ENCODE measurements at places on chromosomes 7 and 10.

DNA sequence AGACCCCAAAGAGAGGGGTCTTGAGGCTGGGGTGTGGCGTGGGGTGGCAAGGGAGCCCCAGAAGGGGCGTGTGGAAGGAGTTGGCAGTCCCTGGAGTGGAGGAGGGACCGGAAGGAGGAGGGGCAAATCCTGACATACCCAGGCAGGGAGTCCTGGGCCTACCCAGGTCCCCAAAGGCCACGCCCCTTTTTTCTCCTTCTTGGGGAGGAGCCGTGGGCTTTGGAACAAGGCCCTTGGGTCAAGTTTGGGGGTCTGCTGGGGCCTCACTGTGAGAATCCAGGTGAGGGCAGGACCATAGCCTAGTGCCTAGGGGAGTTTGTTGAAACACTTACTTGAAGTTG lies 1.2 kb upstream of the SMARCD3 start:
- DNase-seq = no peak

- DNase-seq = no peak
These were observed 61.7 kb upstream of the TES start for GRCh38 chr7:116148626-116149025.

- no peak for DNase-seq
These were observed 578.6 kb upstream of the FOXK1 start for GRCh38 chr7:4103352-4104091.

GRCh38 chr7:151503902-151504714 lies 15.6 kb downstream of the RHEB start:
- DNase-seq = no peak

DNA sequence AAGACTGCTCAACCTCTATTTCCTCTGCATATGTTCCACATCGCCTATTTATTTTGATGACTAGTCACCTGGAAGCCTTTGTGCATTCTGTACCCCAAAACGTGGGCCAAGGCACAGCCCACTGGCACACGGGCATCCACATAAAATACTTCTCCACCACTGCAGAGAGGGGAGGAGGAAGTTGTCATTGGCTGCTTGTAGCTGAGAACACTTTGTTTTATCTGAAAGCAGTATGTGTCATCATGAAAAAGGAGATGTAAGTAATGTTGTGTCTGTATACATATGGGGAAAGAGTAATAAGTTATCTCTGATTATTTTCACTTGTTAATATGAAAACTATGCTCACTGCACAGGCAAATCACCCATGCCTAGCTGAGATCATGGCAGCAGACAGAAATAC lies 48.2 kb upstream of the AMPH start:
- DNase-seq = no peak

DNA sequence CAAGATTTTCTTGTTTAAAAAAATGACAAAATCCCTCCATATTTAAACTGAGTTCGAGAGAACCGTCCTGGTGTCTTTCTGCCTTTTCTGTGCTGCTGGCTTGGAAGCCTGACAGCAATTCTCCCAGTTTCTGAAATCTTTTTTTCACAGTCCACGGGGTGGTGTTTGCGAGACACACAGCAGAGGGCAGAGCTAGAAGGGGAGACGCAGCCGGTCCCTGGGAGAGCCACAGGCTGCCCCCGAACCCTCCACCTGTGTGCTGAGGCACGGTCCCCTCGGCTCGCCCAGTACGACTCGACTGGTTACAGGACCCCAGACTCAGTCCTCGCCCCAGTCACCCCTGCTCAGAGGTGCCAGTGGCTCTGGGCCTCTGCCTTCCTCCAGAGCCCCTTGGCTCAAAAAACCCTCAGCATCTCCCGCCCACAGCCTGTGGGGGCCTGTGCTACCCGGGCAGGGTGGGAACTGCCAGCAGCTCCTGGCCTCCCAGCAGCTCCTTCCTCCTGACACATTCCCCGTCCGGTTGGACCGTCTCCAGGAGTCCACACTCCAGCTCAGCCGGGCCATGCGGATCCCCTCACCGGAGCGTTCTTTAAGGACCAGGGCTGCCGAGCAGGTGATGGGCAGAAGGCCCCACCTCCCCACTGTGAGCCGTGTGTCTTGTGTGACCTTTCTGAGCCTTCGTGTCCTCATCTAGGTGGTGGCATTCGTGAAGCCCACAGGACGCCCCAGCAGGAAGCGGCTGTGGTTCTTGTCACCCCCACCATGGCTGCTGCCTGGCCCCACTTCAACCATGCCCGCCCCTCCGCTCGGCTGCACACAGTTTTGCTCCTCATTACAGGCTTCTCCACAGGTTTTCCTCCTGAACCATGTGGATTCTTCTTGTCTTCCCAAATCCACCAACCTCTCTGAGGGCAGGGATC lies 52.3 kb upstream of the EN2 start:
- no peak for DNase-seq

DNA sequence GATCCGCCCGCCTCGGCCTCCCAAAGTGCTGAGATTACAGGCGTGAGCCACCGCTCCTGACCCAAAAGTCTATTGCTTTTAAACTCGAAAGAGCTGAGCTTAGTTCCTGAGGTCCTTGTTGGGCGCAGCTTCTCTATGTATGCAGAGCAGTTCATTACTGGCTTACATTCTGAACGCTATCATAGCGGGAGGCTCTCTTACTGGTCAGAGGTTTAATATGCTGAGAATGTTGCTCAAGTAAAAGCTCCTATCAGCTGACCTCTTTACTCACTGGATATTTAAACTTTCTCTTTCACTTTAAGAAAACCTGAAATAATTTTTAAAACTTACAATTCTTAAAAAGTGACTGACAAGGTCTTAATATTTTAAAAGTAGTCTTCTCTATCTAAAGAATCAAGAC lies 160.8 kb upstream of the WNT16 start:
- DNase-seq = no peak

DNA sequence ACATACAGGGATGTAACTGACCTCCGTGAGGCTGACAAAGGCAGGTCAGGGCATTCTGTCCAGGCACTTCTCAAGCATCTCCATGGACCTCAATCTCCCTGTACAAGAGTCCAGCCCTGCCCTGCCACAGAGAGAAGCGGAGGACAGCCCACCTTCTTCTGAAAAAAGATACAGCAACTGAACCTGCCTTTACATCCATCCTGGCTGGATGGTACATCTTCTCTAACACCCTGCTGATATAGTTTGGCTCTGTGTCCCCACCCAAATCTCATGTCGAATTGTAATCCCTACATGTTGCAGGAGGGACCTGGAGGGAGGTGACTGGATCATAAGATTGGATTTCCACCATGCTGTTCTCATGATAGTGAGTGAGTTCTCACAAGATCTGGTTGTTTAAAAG lies 40.5 kb upstream of the KCNMA1 start:
- no peak for DNase-seq

- DNase-seq = no peak
These were observed 185.7 kb upstream of the ADO start for GRCh38 chr10:62618576-62619412.

DNA sequence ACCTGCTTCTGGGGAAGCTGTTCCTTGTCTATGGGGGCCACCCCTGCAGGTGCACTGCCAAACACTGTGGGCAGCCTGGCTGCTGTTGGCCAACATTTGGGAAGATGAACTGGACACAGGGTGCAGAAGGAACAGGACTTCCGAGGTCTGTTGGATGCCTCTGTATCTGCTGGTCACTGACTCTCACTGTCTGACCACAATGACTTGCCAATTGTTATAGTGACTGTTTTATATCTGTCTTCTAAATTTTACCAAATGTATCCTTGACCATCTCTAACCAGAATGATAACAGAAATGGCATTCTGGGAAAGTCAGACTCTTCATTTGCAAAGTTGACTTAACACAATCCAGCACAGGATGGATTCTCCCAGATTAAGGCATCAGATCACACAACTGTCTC lies 214.0 kb upstream of the PRSS58 start:
- no peak for DNase-seq

GRCh38 chr7:92731335-92732063 lies 104.9 kb downstream of the CDK6 start:
- no peak for DNase-seq

DNA sequence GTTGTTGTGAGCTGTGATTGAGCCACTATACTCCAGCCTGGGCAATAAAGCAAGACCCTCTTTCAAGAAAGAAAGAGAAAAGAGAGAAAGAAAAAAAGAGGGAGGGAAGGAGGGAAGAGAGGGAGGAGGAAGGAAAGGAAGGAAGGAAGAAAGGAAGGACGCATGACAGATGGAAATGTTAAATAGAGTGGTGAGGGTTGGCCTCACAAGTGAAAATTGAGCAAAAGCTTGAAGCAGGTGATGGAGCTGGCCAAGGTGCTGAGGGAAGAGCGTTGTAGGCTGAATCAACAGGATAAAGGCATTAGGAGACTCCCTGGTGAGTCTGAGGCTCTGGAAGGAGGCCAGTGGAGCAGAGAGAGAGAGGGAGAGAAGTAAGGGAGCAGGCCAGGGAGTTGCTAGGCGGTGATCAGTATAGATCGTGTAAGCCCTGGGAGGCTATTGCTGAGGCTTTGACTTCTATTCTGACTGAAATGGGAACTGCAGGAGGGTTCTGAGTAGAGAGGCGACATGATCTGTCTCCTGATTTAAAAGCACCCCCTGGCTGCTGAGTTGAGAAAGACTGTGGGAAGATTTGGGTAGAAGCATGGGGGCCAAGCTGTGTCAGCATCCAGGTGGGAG lies 26.5 kb upstream of the TMEM248 start:
- DNase-seq = no peak
